ENCODE measurements at places on chromosomes 2 and 18.

DNA sequence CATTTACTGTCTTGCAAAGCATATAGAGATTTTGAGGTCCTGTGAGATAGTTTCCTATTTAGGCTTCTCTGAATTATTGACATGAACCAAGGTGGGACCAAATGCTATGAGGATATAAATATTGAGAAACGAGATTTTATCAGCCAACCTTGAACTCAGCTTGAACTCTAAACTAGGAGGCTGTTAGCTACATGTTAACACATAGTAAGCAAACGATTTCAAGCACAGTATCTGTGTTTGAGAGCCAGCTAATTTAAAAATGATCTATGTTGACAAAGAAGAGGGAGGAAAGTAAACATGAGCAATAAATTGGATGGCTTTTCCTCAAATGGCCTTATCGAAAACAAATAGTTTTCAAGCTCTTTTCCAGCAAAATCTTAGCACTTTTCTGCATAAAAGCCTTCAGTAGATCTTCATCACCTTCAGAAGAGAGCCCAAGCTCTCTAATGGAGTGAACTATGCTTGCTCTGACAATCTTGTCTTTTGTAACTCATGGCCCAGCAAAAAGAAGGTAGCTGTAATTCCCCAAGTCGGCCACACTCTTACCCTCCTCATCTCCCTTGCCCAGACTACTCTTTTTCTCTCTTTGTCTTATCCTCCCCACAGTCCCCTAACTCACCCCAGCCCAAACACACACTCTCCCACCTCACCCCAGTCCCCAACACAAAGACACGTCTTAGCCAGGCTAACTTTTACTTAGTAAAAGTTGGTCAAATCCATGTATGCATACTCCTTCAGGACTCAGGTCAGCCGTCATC lies 14.7 kb downstream of the CD28 start:
- no peak for DNase-seq

DNA sequence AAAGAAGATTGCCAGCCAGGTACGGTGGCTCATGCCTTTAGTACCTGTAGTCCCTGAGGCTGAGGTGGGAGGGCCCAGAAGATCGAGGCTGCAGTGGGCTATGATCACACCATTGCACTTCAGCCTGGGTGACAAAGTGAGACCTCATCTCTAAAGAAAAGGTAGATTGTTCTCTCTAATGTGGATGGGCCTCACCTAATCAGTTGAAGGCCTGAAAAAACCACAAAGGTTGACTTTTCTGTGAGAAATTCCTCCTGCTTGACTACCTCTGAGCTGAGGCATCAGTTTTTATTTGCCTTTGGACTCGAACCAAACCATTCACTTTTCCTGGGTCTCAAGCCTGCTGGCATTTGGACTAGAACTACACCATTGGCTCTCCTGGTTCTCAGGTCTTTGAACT lies 142.1 kb upstream of the CYP26B1 start:
- no peak for DNase-seq

- no peak for DNase-seq
These were observed 275.2 kb downstream of the IRS1 start for GRCh38 chr2:226524381-226524843.

DNA sequence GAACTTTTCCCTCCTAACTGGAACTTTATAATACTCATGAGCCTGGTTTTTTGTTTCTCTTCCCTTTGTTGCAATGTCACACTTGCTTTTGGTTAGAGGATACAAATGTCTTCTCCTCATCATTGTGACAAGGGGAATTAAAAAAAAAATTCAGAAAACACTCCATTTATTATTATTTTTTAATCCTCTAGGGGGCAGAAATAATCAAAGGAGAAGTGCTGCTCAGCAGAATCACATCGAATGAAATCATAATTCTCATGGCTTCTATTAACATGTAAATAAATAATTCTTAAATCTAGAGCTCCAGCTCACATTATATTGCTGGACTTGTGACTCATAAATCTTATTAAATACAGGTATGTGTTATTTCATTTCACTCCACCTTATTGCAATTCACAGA lies 273.8 kb downstream of the TRIB2 start:
- no peak for DNase-seq

- DNase-seq, result no peak
These were observed 41.3 kb upstream of the GYPC start for GRCh38 chr2:126614524-126615227.

DNA sequence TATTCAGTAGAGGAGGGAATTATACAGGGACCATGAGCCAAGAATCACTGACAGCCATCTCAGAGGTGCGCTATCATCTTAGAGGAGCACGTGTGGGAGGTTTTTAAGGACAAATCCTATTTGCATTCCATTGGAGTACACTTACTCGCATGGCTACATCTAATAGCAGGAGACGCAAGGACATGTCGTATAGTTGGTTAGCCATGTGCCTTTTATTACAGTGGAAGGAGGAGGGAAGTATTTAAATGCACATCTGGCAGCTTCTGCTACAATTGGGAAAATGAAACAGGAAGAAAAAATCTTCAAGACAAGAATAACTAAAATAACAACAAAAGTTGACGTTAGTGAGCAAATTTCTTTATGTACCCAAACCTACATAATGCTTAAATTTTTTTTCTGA lies 86.5 kb upstream of the UGP2 start:
- DNase-seq, result no peak

- no peak for DNase-seq
These were observed 30.8 kb upstream of the ODC1 start for GRCh38 chr2:10478916-10479315.

DNA sequence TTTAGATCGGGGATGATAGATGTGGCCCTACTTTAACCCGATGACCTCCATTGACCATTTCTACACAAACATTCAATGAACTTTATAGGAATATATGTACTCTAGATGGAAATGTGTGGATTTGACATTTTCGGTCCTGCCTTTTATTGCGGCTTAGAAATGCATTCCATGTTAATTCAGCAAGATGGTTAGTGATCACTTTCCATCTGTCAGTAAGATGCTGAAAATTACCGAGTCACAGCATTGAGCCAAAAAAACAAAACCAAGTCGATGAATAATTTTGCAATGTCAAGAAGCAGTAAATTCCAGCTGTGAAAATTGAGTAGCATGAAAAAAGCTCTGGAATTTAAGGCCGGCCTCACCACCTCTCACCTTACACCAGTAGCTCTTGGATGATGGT lies 1642.6 kb upstream of the NXPH2 start:
- no peak for DNase-seq

DNA sequence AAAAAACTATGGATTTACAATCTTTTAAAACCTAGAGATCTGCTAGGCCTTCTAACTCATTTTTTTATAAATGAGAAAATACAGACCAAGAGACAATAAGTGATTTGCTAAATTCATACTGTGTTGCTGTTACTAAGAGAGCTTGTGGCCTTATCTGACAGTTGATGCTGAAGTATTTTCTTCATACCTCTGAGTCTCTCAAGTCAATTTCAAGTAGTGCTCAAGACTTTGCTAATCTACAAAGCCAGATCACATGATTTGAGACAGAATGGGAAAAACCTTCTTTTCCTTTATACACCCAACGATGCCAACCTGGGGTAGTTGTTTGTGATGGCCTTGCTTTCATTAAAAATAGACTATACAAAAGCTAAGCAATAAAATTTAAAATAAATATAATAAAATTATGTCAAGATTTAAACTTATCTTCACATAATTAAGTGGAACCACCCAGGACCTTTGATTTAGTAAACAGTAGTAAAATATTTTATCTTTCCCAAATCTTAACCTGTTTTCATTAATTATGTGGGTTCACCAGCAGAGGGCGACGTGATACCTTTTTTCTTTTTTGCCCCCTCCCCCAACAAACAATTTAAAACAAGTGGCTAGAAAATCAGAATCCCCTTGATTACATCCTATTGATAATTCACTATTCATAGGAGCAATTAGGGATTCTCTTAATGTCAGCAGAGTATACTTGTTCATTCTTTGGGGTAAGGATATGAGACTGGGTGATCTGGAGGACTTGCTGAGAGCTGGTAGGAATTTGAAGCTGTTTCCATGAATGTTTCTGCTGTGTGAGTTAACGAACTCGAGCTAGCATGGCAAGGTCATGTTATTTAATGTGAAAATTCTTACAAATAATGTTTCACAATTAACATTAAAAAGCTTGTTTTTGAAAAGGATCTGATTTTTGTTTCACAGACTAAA lies 49.6 kb upstream of the SLC5A7 start:
- peak; percentile 12 for DNase-seq

DNA sequence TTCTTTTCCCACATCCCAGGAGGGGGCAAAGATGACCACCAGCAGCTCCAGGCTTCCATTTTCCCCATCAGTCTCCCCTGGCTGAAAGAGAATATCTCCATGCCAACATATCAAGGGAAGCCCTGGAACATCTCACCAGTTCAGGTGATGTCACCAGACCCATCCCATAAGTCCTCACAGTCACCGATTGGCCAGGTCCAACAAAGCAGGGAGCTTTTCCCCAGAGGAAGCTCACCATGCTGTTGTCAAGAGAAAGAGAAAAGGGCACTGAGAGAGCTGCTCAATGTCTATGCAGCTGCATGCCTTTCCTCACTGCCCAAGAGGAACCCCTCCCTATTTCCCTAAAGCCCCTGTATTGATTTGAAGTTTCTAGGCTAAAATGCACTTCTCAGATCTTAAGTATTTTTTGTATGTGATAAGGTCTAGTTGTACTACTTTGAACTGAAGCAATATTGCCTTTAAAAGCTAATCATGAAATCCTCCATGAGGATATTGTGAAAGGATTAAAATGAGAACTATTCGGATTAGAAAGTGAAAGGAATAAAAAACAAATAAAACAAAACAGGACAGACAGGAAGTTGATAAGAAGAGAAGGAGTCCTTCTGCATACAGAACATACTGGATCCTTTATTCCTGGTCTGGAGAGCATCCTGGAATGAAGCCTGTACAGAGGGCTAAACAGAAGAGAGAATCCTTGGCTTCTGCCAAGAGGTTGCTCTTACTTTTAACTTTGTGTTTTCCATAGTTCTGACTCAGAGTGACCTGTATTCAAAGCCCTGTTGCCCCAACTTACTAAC lies 45.2 kb upstream of the CTIF start:
- no peak for DNase-seq

- no peak for DNase-seq
These were observed 12.8 kb downstream of the ALPG start for GRCh38 chr2:232419245-232420072.

- DNase-seq, result no peak
These were observed 363.6 kb downstream of the LPIN1 start for GRCh38 chr2:12110074-12110473.

GRCh38 chr2:166125557-166125956 lies 2.3 kb downstream of the SCN1A start:
- no peak for DNase-seq

DNA sequence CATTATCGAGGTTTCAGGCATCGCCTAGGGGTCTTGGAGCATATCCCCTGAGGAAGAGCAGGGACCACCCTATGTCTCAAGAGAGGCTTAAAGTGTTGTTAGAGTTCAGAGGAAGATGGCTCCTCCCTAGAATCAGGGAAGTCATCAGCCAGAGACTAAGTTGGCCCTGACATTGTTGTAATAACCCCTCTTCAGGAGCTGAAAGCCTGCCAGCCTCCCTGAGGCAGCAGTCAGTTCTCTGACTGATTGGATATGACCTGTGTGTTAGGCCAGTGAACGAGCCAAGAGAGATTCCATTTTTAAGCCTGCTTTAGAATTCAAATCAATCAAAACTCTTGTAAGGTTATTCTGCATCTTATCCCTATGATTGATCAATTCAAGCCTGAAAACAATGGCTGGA lies 34.9 kb downstream of the ARHGAP28 start:
- no peak for DNase-seq

GRCh38 chr2:189951791-189952535 lies 110.6 kb downstream of the MSTN start:
- DNase-seq, result no peak

DNA sequence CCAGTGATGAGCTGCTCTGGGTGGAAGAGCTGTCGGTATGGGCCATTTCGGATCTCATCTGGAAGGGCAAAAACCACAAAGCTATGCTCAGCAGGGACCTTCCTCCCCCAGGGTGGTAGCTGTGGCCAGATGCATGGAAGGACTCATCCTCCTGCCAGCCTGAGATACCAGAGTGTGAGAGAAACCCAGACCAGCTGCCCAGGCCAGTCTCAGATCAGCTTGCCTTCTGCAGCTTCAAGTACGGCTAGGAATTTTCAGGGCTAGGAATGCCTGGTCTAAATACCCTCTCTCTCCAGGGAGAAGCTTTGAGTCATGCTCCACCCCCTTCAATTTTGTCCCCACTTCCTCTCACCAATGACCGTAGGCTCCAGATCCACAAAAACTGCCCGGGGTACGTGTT lies 1.4 kb upstream of the TUBA4B start:
- no peak for DNase-seq

GRCh38 chr2:31138037-31138962 lies at the start of gene GALNT14:
GALNT14 (minus strand) TSS chr2:31138440; CDS start chr2:31138086, 354 bp downstream.
- peak; percentile 68 for DNase-seq

GRCh38 chr2:156155319-156155718 lies 177.2 kb downstream of the NR4A2 start:
- DNase-seq, result no peak

DNA sequence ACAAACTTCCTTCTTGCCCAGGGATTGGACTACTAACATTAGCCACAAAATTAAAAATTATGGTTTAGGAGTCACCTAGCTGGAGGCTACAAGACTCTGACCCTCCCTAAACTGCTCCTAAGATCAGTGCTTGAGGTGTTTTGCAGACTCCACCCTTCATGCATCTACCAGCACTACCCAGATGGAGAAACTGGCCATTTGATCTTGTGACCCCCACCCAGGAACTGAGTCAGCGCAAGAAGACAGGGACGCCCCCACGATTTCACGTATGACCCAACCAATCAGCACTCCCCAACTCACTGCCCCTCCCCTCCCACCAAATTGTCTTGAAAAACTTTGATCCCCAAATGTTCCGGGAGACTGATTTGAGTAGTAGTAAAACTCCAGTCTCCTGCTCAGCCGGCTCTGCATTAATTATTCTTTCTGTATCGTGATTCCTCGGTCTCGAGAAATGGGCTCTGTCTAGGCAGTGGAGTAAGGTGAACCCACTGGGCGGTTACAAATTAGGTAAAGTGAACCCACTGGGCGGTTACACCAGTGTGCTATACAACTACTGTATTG lies 40.1 kb upstream of the CCDC88A start:
- no peak for DNase-seq

GRCh38 chr2:219707496-219708285 lies 80.3 kb downstream of the SLC4A3 start:
- no peak for DNase-seq

- no peak for DNase-seq
These were observed 82.7 kb upstream of the SLC66A3 start for GRCh38 chr2:11072550-11072949.

DNA sequence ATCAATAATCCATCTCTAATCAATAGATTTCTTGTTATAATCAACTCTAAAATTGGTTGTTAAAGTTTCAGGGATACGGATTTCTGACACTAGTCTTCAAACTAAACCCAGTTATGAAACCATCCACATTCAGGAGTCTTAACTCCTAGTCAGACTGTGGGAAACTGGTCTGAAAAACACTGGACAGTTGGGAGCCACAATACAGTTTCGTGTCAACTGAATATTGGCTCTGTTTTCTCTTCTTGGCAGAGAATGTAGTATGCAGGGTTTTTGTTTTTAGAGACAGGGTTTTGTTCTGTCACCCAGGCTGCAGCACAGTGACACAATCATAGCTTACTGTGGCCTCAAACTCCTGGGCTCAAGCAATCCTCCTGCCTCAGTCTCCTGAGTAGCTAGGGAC lies 123.1 kb downstream of the RTTN start:
- no peak for DNase-seq

Measured in activated naive CD4-positive, alpha-beta T cell treated with anti-CD3 and anti-CD28 coated beads for 36 hours (primary cell).